GM23338 (cell line): ENCODE measurements at places on chromosomes 5 and 9.

DNA sequence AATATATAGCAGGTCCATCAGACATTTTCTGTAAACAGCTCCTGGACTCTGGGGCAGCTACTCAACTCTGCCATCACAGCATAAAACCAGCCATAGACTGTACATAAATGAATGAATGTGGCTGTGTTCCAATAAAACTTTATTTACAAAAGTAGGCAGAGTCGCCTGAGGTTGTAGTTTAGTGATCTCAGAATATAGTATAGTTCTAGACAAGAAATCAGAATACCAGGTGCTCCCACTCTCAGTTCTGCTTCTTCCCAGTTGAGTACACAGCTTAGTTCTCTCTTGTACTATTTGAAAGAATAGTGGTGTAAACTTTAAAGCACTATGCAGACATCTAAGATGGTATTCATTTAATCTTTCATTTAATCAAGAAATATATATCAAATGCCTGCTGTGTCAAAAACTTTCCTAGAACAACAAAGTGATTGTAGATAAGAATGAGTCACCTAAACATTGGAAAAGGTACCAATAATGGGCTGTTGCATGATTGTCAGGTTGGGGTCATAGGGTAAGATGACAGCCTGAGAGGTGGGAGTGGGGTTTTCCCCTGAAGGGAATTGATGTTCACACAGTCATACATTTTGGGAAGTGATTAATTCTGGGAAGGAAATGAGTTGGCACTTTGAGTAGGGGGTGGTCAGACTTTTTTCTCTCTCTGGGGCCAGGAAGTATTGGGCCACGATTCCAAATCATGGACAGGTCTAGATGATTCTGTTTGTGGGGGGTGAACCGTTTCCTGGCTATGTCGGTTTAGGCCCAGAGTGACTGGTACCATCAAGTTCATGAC lies 37.0 kb downstream of the TNFSF8 start:
- no peaks in the 10 kb centered on the region for H3K27me3 ChIP-seq
- peaks cover 8% of the 10 kb centered on the region for H3K4me1 ChIP-seq
- H3K27ac ChIP-seq = no peak overlapping the region
- H3K4me3 ChIP-seq = no peak overlapping the region

DNA sequence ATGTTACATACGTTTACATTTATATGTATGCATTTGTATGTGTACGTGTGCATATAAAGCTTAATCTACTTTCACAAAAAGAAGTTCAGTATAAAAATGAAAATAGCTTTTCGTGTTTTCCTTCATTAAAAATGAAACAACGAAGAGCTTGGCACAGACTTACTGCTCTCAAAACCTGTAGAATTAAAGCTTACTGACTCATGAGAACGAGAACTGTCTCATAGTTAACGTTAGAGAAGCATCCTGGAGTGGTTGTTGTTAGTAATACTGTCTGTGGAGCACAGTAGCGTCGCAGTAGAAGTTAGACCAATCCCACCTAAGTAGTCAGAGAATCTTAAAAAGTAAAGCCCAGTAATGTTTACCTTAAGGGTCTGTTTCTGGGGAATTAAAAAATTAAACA lies 1.3 kb downstream of the MAT2B start:
- H3K27me3 ChIP-seq = no peaks in the 10 kb centered on the region
- peak overlapping the region; percentile 58 for H3K4me3 ChIP-seq
- no peak overlapping the region for H3K27ac ChIP-seq
- no peak for DNase-seq
- no peaks in the 10 kb centered on the region for H3K36me3 ChIP-seq

DNA sequence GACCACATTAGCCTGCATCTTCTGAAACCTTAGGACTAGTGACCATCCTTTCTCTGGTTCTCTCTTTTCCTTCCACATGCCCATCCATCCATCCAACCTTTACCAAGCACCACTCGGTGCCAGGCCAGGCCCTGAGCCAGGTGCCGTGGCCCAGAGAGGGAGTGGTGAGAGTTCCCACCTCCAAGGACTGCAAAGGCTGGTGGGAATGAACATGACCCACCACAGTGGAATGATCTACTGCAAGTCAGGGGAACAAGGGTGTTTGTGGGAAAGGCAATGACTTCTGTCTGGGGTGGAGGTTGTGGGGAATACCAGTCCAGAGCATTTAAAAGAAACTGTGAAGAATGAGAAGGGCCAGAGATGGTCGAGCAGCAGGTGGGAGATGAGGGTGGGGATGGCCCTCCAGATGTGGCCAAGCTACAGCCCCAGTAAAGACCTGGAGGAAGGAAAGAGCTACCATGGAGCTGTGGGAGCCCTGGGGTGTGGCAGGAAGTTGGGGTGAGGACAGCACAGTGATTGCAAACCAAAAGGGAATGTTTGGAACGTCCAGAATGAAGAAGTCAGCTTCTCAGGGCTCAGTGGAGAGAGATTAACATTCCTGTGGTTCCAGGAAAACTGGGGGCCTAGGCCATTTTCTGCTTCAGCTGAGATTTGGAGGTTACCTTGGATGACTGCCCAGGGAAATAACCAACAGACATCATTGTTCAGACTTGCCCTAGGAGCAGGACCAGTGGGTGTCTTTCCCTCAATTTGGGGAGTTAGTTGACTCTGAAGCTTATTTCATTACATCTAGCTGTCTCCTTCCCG lies 30.7 kb upstream of the CORO2A start:
- no peaks in the 10 kb centered on the region for H3K27me3 ChIP-seq
- peaks cover 20% of the 10 kb centered on the region for H3K4me1 ChIP-seq
- no peak overlapping the region for H3K4me3 ChIP-seq
- no peaks in the 10 kb centered on the region for H3K36me3 ChIP-seq
- DNase-seq = no peak
- H3K27ac ChIP-seq = peak overlapping the region; percentile 19; the same call in 1 of the 2 replicates

GRCh38 chr5:72465066-72465465 lies 42.1 kb downstream of the ZNF366 start:
- no peaks in the 10 kb centered on the region for H3K36me3 ChIP-seq
- DNase-seq = no peak
- H3K27me3 ChIP-seq = no peaks in the 10 kb centered on the region
- H3K4me1 ChIP-seq = no peaks in the 10 kb centered on the region

DNA sequence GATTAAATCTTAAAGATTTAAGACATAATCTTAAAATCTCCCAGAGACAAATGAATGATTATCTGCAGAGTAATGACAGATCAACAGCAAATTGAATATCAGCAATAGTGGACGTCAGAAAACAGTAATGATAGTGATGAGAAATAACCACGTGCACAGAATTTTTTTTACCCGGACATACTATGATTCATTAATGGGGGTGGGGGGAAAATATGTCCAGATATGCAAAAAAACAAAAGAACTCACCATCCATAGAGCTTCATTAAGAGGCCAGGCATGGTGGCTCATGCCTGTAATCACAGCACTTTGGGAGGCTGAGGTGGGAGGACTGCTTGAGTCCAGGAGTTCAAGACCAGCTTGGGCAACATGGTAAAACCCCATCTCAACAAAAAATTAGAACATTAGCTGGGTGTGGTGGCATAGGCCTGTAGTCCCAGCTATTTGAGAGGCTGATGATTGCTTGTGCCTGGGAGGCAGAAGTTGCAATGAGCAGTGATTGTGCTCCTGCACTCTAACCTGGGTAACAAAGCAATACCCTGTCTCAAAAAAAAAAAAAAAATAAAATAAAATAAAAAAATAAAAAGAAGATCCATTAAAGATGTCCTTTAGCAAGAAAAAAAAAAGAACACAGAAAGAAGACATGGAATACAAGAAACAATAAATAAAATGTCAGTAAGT lies 30.9 kb upstream of the SHOC1 start:
- H3K4me3 ChIP-seq = no peak overlapping the region
- no peaks in the 10 kb centered on the region for H3K4me1 ChIP-seq
- no peaks in the 10 kb centered on the region for H3K36me3 ChIP-seq
- no peaks in the 10 kb centered on the region for H3K27me3 ChIP-seq

DNA sequence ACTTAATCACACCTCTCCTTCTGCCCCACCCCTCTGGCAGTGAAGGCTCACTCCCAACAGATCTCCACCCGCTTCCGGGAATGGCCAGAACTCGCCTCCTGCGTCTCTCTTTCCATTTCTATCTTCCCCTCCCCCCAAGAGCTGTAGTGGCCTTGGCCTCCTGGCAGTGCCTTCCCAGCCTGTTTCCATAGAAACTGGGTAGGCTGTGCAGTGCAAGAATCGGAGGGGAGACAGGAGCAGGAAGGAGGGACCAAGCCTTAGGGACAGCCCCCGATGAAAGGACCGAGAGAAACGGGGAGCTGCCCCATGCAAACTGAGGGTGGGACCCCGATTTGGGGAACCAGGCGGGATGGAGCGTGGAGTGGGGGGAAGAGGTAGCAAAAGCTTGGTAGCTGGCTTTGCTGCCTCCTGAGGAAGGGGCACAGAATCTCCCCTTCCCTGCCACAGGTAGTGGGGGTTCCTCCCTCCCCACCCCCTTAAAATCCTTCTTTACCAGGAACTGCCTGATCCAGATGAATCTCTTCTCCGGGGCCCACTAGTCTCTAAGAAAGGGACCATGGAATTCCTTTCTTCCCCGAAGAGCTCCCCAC lies 4.5 kb upstream of the PCDH1 start:
- H3K36me3 ChIP-seq = no peaks in the 10 kb centered on the region
- H3K27ac ChIP-seq = no peak overlapping the region
- peaks cover 5% of the 10 kb centered on the region; the same call in 1 of the 2 replicates for H3K27me3 ChIP-seq
- peaks cover 45% of the 10 kb centered on the region for H3K4me1 ChIP-seq
- DNase-seq = peak; percentile 84

GRCh38 chr5:107958432-107958831 lies 287.7 kb upstream of the EFNA5 start:
- H3K36me3 ChIP-seq = no peaks in the 10 kb centered on the region
- DNase-seq = no peak
- H3K4me1 ChIP-seq = no peaks in the 10 kb centered on the region
- no peak overlapping the region for H3K4me3 ChIP-seq

DNA sequence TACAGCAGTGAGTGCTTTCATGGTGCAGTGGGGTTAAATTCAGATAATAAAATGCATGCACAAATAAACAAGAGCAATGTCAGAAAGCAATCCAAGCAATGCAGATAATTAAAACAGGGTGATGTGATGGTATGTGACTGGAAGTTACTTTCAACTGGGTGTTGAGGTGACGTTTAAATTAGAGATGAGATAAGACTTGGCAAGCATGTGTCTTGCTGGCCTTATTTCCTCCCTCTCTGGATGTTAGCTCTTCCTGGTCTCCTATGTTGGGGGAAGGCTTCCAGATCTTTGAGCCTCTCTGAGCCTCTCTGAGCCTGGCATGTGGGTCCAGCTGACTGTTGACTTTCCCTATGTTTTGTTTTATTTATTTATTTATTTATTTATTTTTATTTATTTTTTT lies 54.4 kb downstream of the DOCK2 start:
- H3K27me3 ChIP-seq = no peaks in the 10 kb centered on the region
- no peaks in the 10 kb centered on the region for H3K4me1 ChIP-seq
- DNase-seq = no peak
- no peak overlapping the region for H3K4me3 ChIP-seq
- H3K36me3 ChIP-seq = no peaks in the 10 kb centered on the region
- no peak overlapping the region for H3K27ac ChIP-seq

GRCh38 chr9:21958833-21959232 lies 35.4 kb downstream of the CDKN2A start:
- peaks cover 3% of the 10 kb centered on the region; the same call in 1 of the 2 replicates for H3K4me1 ChIP-seq
- DNase-seq = no peak
- no peak overlapping the region for H3K4me3 ChIP-seq

DNA sequence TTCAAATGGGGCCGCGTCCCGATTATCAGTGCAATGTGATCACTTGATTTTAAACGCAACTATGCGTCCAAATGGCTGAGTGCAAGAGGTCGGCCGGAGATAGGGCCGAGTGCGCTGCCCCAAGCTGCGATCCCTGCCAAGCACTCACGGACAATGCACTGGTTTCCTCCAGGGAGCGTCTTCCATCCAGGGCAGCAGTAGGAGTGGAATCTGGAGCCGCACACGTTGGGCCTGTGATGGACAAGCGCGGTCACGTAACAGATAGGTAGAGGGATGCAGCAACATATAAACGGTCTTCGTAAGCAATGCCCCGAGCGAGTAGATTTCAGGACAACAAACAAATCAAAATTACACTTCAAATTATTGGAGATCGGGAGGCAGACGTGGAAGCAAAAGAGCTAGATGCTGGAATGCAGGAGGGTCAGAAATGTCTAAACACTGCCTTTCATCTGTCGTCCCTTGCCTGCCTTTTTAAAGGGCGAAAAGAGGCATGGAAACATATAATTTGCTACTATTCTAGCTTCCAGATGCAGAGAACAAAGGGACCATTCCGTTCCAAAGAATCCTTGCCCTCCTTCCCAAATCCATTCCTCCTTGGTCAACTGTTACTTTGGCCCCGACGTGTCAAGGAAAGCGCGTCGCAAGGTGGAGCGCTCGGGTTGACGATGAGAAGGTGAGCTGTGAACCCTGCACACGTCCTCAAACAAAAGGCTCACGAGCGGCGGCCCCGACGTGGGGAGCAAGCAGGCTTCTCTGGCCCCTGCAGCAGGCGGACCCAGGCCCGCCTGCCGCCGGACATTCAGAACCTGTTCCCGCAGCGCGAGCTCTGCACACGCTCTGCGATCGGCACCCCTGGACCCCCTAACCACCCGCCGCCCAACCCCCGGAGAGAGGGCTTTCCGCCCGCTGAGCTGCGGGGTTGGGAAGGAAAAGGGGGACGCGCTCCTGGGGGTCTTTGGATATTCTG lies 1.5 kb downstream of the FBN2 start:
- H3K4me3 ChIP-seq = peak overlapping the region; percentile 79
- peaks cover 12% of the 10 kb centered on the region for H3K4me1 ChIP-seq
- H3K27me3 ChIP-seq = peaks cover 68% of the 10 kb centered on the region

DNA sequence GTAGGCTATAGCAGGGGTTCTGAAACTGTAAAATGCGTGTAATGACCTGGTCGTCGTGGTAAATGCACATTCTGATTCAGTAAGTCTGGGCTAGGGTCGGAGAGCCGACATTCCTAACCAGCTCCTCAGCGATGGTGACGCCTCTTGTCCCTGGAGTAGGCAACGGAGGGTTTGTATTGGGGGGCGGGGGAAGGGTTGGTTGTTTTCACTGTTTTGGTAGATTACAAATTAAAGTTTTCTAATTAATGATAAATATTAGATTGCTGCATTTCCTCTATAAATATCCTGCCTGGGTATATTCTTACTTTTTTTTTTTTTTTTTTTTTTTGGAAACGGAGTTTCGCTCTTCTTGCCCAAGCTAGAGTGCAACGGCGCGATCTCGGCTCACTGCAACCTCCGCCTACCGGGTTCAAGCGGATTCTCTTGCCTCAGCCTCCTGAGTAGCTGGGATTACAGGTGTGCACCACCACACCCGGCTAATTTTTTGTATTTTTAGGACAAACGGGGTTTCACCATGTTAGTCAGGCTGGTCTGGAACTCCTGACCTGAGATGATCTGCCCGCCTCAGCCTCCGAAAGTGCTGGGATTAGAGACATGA lies 566 bp upstream of the ALDH7A1 start:
- peak overlapping the region; percentile 95 for H3K27ac ChIP-seq
- H3K36me3 ChIP-seq = peaks cover 14% of the 10 kb centered on the region
- DNase-seq = no peak

- H3K36me3 ChIP-seq = no peaks in the 10 kb centered on the region
- peaks cover 5% of the 10 kb centered on the region; the same call in 1 of the 2 replicates for H3K4me1 ChIP-seq
Measured at GRCh38 chr9:123373946-123374345, 17.9 kb downstream of the CRB2 start.

- H3K36me3 ChIP-seq = no peaks in the 10 kb centered on the region
- peak; percentile 89 for DNase-seq
- no peak overlapping the region for H3K27ac ChIP-seq
- H3K4me1 ChIP-seq = no peaks in the 10 kb centered on the region
Measured at GRCh38 chr5:61768692-61769281, 436.7 kb downstream of the ZSWIM6 start.

- DNase-seq = peak; percentile 63
- no peaks in the 10 kb centered on the region for H3K36me3 ChIP-seq
- H3K4me3 ChIP-seq = no peak overlapping the region
- H3K4me1 ChIP-seq = peaks cover 20% of the 10 kb centered on the region; the same call in 1 of the 2 replicates
Measured at GRCh38 chr9:75083188-75083970, 4.6 kb downstream of the NMRK1 start.

- H3K4me1 ChIP-seq = peaks cover 16% of the 10 kb centered on the region; the same call in 1 of the 2 replicates
- no peaks in the 10 kb centered on the region for H3K27me3 ChIP-seq
- no peaks in the 10 kb centered on the region for H3K36me3 ChIP-seq
- no peak overlapping the region; the same call in 1 of the 2 replicates for H3K4me3 ChIP-seq
Measured at GRCh38 chr5:180816608-180817534, 14.3 kb upstream of the MGAT1 start.
